ENCODE measurements at places on chromosomes 1 and 21.

DNA sequence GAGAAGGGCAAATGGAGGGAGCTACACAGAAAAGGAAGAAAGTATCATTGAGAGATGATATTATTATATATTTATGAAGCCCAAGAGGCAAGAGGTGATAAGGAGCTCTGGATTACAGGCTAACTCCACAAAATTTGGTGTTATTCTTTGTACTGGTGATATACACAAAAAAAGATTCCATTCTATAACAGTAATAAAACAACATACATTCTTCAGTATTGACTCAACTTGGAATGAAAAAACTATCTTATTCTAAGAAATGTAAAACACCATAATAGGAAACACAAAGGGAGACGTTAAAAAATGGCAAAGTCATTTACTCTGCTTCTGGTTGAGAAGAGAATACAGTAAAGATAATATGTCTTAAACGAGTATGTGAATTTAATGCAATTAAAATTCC is 99.4 kb downstream of the TEX35 start:
- H3K4me3 ChIP-seq: no peak overlapping the region
- H3K36me3 ChIP-seq: no peaks in the 10 kb centered on the region
- no peak for DNase-seq
- no peaks in the 10 kb centered on the region for H3K27me3 ChIP-seq
- H3K4me1 ChIP-seq: no peaks in the 10 kb centered on the region
- H3K27ac ChIP-seq: no peak overlapping the region

GRCh38 chr1:186146974-186147373 is 228.1 kb downstream of the TPR start:
- no peak overlapping the region for H3K4me3 ChIP-seq
- H3K27ac ChIP-seq: no peak overlapping the region
- DNase-seq: no peak
- H3K36me3 ChIP-seq: peaks cover 80% of the 10 kb centered on the region
- no peaks in the 10 kb centered on the region for H3K27me3 ChIP-seq
- H3K4me1 ChIP-seq: no peaks in the 10 kb centered on the region

- DNase-seq: peak; percentile 33
- H3K4me3 ChIP-seq: peak overlapping the region; percentile 74
- H3K27ac ChIP-seq: no peak overlapping the region
- H3K27me3 ChIP-seq: peaks cover 95% of the 10 kb centered on the region
These were observed 1.1 kb upstream of the FOXD3 start for GRCh38 chr1:63321066-63321784.

DNA sequence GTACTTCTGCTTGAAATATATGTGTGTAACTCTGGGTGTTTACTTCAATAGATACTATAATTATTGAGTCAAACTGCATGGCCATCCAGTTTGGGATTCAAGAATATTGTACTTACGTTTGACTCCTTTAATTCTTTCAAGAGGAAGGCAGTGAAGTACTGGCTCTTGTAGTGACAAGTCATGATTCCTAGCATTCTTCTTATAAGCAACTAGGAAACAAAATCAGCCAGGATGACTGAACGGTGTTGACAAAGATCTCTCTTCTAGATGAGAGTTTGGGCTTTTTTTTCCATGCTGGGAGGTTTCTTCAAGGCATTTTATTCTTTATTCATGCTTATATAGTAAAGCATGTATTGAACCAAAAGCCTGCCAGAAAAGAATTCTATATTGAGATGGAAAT is 58.3 kb downstream of the CLEC20A start:
- no peaks in the 10 kb centered on the region for H3K27me3 ChIP-seq
- no peak overlapping the region for H3K4me3 ChIP-seq
- DNase-seq: no peak
- H3K4me1 ChIP-seq: no peaks in the 10 kb centered on the region
- H3K27ac ChIP-seq: no peak overlapping the region

DNA sequence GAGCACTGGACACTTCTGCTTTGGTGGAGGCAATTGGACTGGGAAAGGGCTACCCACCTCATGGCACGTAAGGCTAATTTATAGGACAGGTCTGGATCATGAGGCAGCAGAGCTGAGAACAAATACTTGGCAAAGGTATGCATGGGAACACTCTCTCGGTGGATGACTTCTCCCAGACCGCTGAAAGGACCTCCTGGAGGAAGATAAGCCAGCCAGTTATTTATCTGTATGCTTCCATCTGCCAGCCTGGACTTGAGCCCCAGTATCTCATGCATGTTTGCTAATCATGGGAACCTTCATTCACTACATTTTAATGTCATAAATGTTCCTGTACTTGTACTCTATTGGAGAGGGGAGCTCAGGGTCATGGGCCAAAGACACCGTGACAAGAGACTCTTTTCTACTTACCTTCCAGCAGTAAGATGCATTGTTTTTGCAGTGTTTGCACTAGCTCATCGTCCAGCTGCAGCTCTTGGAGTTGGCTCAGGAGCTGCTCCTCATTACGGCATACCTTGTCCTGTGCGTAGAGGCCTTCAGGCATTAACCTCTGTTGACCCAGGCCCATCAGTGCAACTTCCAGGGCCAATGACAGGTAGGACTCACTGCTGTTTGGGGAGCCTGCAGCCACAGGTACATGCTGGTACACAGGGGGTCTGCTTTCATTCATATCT is 23.7 kb downstream of the UROD start:
- no peak overlapping the region for H3K27ac ChIP-seq
- no peaks in the 10 kb centered on the region for H3K27me3 ChIP-seq
- H3K36me3 ChIP-seq: peaks cover 26% of the 10 kb centered on the region
- no peak for DNase-seq

DNA sequence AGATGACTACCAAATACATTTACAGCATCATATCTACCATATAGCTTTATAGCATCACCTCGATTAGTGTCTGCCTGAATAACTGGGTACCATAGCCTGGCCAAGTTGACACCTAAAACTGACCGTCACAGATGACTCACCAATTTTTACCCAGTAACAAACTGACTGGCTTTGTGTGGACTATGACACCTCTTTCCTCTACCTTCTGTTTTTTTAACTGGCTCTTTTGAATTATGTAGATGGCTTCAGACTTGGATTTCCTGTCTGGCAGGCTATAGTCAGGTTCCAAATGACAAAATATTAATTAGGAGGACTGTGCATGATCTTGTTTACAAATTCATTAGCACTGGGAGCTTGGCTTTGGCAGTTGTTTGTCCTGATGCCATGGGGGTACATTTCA is 360.3 kb downstream of the TGFB2 start:
- H3K27me3 ChIP-seq: peaks cover 4% of the 10 kb centered on the region
- no peak for DNase-seq
- H3K4me1 ChIP-seq: peaks cover 9% of the 10 kb centered on the region
- no peaks in the 10 kb centered on the region for H3K36me3 ChIP-seq
- H3K27ac ChIP-seq: no peak overlapping the region
- no peak overlapping the region for H3K4me3 ChIP-seq

DNA sequence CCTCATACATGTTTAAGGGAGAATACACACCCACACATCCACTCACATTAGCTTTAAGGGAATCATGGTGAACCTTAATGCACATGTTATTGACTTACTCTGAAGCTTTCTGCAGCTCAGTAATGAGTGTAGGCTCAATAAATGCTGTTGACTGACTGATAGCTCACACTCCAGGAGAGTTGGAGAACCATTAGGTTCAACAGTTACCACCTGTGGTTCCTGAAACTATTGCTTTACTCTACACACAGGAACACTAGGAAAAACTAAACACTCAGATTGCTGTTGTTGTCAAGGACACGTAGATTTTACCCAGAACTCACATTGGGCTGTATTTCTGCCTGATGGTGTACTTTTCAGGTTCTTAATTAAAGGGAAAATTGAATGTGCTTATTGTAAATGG is 37.3 kb downstream of the ZC3H11B start:
- H3K4me1 ChIP-seq: no peaks in the 10 kb centered on the region
- no peak overlapping the region for H3K4me3 ChIP-seq

DNA sequence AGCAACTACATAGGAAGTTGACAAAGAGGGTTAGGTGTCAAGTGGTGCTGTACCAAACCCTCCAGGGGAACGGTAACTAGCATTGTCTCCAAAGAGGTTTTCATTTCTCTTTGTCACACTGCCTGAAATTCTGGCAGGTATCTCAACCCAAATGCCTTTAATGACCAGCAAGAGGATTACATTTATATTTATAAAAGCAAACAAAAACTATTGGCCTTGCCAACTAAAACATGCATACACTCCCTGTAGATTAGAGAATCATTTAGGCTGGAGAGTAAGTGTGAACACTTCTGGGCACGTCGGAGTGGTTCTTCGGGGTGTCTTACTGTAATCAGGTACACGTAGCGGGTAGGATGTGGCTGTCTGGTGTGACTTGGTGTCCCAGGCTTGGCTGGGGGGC is 84.9 kb downstream of the VPS26C start:
- H3K27me3 ChIP-seq: no peaks in the 10 kb centered on the region
- no peak for DNase-seq
- peaks cover 79% of the 10 kb centered on the region for H3K36me3 ChIP-seq

DNA sequence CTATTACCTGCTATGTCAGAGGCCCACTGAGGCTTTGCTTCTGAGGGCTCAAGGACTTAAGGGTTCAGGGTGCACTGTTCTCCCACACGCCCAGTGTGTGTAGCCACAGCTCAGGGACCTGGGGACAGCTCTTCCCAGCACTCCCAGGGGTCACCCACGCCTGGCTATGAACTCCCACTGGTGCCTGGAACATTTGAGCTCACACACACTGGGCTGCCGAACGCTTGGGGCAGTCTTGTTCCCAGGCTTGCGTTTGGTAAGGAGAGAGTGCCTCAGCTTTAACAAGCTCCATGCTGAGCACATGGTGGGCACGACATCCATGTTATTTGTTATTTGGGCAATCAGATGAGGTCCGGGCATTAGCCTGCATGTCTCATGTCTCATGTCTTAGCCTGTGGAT is 37.6 kb downstream of the STUM start:
- no peak overlapping the region for H3K4me3 ChIP-seq
- peaks cover 18% of the 10 kb centered on the region for H3K27me3 ChIP-seq
- no peak for DNase-seq
- no peak overlapping the region for H3K27ac ChIP-seq
- no peaks in the 10 kb centered on the region for H3K36me3 ChIP-seq

DNA sequence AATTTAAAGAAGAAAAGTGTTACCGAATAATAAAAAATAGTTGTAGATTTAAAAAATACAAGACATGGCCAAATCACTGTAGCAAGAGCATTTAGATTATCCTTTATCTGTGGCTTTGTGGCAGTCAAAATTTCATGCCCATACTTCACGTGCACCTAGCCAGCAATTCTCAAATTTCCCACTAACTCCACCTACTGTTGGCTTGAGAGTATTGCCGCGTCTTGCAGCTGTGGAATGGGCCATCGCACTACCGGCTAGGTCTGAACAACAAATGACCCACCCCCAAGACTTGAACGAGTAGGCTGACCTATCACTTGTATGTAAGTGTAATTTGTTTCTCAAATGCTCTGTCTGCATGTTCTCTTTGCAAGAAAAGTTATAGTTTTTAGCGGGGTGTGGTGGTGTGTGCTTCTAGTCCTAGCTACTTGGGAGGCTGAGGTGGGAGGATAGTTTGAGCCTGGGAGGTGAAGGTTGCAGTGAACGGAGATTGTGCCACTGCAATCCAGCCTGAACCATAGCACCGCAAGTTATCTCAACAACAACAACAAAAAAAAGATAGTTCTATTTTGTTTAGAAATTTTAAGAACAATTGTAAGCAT is 4.1 kb downstream of the KRTAP13-4 start:
- peak; percentile 30 for DNase-seq
- H3K4me3 ChIP-seq: no peak overlapping the region
- H3K4me1 ChIP-seq: peaks cover 7% of the 10 kb centered on the region
- H3K27me3 ChIP-seq: peaks cover 13% of the 10 kb centered on the region

DNA sequence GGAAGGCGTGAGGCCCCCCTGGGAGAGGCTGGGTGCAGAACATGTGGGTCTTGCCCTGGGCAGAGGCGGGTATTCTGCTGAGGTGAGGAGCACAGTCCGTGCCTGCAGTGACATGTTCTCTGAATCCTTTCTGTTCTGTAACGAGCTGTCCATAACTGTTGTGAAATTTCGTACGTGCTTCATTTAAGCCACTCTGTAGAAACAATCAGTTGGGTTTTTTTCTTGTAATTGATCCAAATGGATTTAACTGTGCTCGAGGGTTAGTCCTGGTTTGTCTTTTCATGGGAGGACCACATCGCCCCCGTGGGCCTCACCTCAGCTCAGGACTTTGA is 45.4 kb upstream of the DIP2A start:
- no peaks in the 10 kb centered on the region for H3K27me3 ChIP-seq
- DNase-seq: no peak
- peak overlapping the region; percentile 77 for H3K27ac ChIP-seq

DNA sequence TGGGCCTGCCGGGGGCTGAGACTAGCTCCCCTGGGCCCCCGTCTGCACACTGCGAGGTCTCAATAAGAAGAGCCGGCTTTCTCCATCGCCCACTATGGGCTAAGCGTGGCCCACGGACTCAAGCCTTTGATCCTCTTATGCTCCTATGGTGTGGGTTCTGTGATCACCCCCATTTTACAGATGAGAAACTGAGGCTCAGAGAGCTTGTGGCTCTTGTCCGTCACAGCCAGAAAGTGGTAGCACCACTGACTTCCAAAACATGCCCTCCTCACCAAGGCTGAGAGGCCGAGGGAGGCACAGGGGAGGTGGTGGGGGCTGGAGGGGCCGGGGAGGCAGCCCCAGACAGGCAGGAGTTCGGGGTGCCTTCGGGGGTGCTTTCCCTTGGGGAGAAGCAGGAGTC is 39.0 kb upstream of the CASZ1 start:
- peak overlapping the region; percentile 38 for H3K4me3 ChIP-seq
- H3K36me3 ChIP-seq: no peaks in the 10 kb centered on the region
- DNase-seq: no peak

GRCh38 chr1:25019337-25020172 is 89.5 kb upstream of the RUNX3 start:
- peaks cover 6% of the 10 kb centered on the region for H3K27me3 ChIP-seq
- H3K4me1 ChIP-seq: peaks cover 42% of the 10 kb centered on the region
- no peak overlapping the region for H3K4me3 ChIP-seq
- DNase-seq: no peak

GRCh38 chr1:22534951-22535350 is 28.3 kb upstream of the EPHA8 start:
- peaks cover 20% of the 10 kb centered on the region for H3K4me1 ChIP-seq
- no peak for DNase-seq
- no peak overlapping the region for H3K4me3 ChIP-seq
- H3K36me3 ChIP-seq: no peaks in the 10 kb centered on the region

DNA sequence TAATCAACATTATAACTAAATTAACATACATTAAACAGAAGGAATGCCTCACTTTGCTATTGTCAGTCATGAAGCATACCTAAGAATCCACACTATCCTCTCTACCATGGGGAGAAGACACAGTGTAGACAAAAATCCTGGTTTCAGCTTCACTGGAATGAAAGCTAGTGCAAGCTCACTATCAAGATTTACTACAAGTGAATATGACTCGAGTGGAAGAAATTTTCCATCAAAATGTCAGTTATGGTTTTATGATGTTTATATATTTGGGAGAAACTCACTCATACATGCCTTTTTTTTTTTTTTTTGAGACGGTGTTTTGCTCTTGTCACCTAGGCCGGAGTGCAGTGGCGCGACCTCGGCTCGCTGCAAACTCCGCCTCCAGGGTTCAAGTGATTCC is 424.3 kb downstream of the KCNT2 start:
- no peaks in the 10 kb centered on the region for H3K4me1 ChIP-seq
- no peak overlapping the region for H3K4me3 ChIP-seq
